Subcutaneous adipose tissue (tissue), 4 donors: ENCODE measurements at places on chromosomes 6 and 20. TPM values are rescaled to one million over a fixed set of nuclear protein-coding genes. Genes with fewer than 3 reads are reported as not detected.

Gene RAET1G
- total RNA-seq, result not detected

Gene ADGRG6
- total RNA-seq, result 18.9 TPM

Gene FOXC1
- 4.8 TPM for total RNA-seq

Gene RNF182
- 1.3 TPM for total RNA-seq

Gene TAGAP
- 1.8 TPM for total RNA-seq

Gene PDE7B
- 7.9 TPM for total RNA-seq

Gene SOX4
- total RNA-seq, result 6.2 TPM

Gene GINS1
- total RNA-seq, result 0.57 TPM

Gene NUS1
- 17.2 TPM for total RNA-seq

Gene NFS1
- total RNA-seq, result 30.8 TPM

Gene DHX16
- 16.0 TPM for total RNA-seq

Gene RWDD2A
- total RNA-seq, result 4.3 TPM

Gene AVP
- not detected for total RNA-seq

Gene IMPG1
- not detected for total RNA-seq

Gene PRL
- total RNA-seq, result not detected

Gene NKX2-2
- total RNA-seq, result not detected

Gene UST
- total RNA-seq, result 26.2 TPM

Gene KCNQ5
- total RNA-seq, result not detected

Gene TRIM40
- not detected for total RNA-seq

Gene TGM2
- total RNA-seq, result 17.0 TPM

Gene SNX3
- total RNA-seq, result 181 TPM

Gene CLDN20
- not detected for total RNA-seq

Gene GPSM3
- total RNA-seq, result 11.7 TPM

Gene ANKEF1
- total RNA-seq, result 9.2 TPM

Gene TRIM31
- total RNA-seq, result not detected

Gene FILIP1
- total RNA-seq, result 5.4 TPM

Gene THBD
- total RNA-seq, result 23.8 TPM

Gene CDSN
- not detected for total RNA-seq

Gene LY6G6D
- not detected for total RNA-seq

Gene NKX2-4
- total RNA-seq, result not detected

Gene RAD21L1
- total RNA-seq, result not detected

Gene SPAG4
- 1.7 TPM for total RNA-seq

Gene KHDC3L
- total RNA-seq, result not detected

Gene MAS1
- total RNA-seq, result not detected

Gene SLA2
- 0.19 TPM for total RNA-seq

Gene SLC13A3
- total RNA-seq, result 2.0 TPM

Gene MICB
- 5.1 TPM for total RNA-seq

Gene SIGLEC1
- total RNA-seq, result 39.0 TPM

Gene SLC17A3
- not detected for total RNA-seq

Gene OOEP
- total RNA-seq, result not detected

Gene CALHM4
- not detected for total RNA-seq

Gene DACT2
- total RNA-seq, result not detected

Gene LPA
- not detected for total RNA-seq
